ENCODE measurements at places on chromosomes 16 and 17.
A peak's percentile ranks its signal among the peaks of the same experiment; 100 is the strongest.

DNA sequence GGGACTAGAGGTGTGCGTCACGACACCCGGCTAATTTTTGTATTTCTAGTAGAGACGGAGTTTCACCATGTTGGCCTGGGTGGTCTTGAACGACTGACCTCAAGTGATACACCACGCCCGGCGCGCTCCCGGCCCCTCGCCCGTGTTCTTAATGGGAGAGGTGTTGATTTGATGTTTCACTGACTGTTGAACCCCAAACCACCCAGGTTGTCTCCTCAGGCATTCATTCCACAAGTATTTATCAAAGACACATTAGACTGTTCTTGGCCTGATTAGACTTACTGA lies 1.4 kb downstream of the CENPN start:
- DNase-seq: no peak

DNA sequence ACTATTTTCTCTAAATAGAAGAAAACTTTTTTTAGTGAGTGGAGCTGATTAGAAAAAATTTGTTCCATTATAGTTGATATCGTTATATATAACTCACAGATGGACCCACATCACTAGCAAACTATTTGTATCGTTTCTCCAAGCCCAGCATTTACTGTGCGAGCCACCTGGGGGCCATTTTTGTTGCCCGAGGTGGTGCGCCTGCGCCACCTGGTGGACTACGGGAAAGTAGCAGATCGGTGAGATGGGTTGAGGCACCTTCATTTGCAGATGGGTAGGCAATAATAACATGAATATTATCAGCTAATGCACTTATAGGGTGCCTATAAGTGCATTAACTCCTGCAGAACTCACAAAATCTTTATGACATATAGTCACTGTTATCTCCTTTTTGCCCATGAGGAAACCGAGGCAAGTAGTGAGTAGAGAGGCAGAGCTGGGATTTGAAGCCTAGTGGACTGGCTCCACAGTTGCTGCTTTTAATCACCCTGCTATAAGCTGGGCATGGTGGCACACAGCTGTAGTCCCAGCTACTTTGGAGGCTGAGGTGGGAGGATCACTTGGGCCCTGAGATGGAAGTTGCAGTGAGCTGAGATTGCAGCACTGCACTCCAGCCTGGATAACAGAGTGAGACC lies 23.2 kb upstream of the NTN1 start:
- peak; percentile 61 for DNase-seq

DNA sequence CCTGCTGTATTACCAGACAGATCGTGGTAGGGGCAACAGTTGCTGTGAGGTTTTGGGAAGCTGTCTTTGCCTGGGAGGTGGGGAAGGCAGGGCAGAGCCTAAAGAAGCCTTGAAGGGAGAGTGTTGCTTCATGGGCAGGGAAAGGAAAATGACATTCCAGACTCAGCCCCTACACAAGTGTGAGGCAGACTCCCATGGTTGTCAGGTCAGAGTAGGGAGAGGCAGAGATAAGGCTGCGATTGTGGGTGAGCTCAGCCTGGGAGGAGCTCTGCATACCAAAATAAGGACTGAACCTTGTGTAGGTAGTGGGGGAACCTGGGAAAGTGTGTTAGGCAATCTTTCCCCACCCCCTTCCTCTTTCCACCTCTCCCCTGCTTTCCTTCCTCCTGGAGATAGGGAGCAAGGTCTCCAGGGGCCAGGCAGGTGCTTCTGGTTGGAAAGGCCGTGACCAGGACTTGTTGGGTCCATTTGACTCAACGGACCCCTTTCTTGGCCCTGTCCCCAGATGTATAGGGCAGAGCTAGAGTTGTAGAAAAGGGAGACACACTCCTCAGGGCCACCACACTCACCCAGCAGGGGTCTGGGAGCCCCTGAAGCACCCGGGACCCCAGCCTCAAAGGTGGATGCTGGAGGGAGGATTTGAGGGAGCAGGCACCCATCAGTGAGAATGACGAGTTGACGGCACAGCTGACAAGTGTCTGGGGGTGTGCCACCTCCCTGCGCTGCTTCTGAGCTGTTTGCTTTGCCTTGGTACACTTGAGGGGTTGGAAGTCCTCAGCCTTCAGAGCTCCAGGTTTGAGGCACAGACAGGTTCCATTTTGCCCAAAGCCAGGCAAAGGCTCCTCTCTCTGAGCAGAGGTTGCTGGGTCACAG lies 18.5 kb upstream of the TOB1 start:
- DNase-seq: no peak

GRCh38 chr17:73288534-73289302 lies 23.1 kb downstream of the CDC42EP4 start:
- no peak for DNase-seq

DNA sequence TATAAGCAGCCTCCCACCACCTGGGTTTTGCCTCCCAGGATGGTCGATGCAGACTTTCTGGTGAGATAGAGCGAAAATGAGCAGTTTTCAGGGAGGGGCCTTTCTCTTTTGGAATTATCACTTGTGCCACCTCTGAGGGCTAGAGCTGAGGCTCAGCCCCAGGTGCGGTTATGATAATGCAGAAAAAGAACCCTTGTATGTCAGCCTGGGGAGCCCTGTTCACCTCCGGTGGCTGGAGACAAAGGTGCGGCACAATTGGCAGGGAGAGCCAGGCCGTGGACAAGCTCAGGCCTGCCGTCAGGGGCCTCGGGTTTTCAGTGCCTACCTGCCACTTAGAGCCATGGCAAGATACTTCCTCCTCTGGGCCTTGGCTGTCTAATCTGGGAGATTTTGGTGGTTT lies 4.4 kb downstream of the SCPEP1 start:
- DNase-seq: no peak

GRCh38 chr17:48997103-48997826 lies at the start of gene IGF2BP1:
Gene IGF2BP1 (plus strand): TSS chr17:48997385. CDS start chr17:48997746, 361 bp downstream.
- DNase-seq: no peak

DNA sequence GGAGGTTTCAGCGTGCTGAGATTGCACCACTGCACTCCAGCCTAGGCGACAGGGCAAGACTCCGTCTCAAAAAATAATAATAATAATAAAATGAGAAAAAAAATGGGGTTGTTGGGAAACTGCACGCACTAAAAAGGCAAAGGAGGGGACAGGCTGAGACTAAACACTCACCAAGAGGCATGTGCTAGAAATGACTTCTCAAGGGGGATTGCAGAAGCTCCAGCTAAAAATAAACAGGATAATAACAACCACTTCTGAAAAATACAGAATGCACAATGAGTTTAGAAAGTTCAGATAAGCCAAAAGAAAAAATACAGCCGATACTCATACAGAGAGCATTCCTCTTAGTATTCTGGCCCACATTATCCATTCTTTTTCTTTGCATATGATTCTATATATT lies 15.1 kb upstream of the TIMP2 start:
- DNase-seq: no peak

DNA sequence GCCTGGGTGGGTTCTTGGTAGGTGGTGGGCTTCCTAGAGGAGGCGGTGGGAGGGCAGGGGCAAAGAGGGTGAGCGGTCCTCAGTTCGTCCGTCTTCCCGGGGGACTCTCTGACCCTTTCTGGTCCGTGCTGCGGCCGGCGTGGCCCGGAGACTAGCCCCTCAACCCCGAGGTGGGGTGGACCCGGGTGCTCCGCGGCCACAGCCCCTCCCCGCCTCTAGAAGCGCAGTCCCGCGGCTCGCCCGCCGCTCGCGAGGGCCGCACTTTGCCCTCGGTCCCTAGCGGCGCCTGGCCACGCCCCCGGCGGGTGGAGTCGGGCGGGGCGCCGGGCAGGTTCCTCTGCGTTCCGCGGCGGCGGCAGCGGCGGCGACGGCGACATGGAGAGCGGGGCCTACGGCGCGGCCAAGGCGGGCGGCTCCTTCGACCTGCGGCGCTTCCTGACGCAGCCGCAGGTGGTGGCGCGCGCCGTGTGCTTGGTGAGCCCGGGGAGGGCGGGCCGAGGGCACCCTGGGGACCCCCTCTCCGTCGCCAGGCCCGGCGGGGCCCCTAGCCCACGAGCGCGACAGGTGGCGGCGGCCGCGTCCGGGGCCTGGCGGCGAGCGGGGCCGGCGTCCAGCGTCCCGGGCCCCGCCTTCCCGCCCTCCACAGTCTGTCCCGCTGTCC lies at the start of gene SYNGR2:
TSS of gene SYNGR2 (plus strand) at position 340 of the 661 bp plus-strand sequence. CDS start at position 376, 36 bp downstream.
- DNase-seq: peak; percentile 66

- no peak for DNase-seq
Measured at GRCh38 chr17:14330492-14330962, 29.6 kb downstream of the HS3ST3B1 start.

- DNase-seq: no peak
Measured at GRCh38 chr17:4411201-4411600, 22.5 kb upstream of the SPNS3 start.

- DNase-seq: no peak
Measured at GRCh38 chr16:11738742-11739544, 3.7 kb downstream of the TXNDC11 start.

GRCh38 chr16:82846806-82847205 lies 220.0 kb downstream of the CDH13 start:
- DNase-seq: no peak

DNA sequence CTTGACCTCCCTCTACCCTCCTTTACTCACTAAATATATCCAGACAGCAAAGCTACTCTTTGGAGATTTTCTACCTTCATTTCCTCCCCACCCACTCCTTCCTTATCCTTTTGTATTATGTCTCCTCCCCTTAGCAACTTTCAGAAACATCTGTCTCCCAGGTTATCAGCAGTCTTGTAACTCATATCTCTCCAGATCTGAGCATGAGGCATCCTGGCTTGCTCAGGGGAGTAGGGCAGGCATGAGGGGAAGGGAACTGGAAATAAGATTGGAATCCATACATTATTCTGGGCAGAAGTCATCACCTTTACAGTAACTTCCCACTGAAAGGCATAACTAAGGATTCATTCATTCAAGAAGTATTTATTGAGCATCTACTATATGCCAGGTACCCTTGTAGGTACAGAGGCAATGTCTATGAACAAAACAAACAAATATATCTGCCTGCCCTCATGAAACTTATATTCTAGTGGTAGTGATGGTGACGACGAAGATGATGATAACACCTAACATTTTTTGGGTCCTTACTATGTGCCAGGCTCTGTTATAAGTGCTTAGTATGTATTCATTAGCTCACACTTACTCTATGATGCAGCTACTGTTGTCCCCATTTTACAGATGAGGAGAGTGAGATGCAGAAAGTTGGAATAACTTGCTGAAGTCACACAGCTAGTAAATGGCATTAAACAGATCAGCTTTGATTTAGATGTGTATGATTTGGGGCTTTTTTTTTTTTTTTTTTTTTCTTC lies 123.9 kb upstream of the CACNG3 start:
- no peak for DNase-seq

DNA sequence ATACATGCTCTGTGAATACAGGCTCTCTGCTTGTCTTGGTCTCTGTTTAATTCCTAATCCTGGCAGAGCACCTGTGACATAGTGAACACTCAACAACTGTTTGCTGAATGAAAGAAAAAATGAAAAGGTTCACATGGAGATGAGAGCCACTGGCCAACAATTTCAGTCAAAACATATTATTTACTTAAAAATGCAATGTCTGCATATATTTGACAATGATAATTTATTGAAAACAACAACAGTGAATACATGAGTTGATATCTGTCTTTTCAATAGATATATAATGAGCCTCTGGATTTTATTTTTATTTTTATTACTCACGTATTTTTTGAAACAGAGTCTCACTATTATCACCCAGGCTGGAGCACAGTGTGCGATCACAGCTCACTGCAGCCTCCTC lies 136.6 kb downstream of the CDH13 start:
- no peak for DNase-seq

GRCh38 chr17:33858682-33859081 lies 396.4 kb upstream of the CCL2 start:
- no peak for DNase-seq

DNA sequence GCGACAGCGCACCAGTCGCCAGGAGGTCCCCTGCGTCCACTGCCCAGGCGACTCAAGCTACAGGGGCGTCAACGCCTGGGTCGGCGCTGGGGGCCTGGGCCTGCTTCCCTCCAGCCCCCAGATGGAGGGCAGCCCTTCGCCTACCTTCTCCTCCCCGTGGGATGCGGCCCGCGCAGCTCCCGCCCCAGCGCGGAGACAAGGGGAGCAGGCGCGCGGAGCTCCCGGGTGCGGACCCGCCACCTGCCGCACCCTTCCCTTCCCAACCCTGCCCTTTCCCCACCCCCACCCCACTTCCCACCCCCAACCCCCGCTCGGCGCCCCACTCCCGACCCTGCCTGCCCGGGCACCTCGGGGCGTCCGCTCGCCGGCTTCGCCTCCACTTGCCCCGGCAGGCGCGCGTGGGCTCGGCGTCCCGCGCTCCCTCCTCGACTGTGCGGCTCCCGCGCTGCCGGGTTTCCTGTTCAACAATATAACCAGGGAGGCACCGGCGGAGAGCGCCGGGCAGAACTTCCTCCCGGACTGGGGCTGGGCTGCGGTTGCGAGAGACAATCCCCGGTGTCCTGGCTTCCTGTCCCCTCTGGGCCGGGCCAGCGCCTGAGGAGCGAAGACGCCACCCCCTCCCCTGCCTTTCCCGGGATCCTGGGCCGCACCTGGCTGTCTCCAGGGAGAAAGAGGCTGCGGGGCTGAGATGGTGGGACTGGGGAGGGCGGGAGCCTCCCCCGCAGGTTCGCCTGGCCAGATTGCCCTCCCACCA lies at the start of gene ARHGAP27:
TSS of gene ARHGAP27 (minus strand) at position 466 of the 754 bp plus-strand sequence. CDS start 2,591 bp downstream, outside the sequence.
- no peak for DNase-seq

DNA sequence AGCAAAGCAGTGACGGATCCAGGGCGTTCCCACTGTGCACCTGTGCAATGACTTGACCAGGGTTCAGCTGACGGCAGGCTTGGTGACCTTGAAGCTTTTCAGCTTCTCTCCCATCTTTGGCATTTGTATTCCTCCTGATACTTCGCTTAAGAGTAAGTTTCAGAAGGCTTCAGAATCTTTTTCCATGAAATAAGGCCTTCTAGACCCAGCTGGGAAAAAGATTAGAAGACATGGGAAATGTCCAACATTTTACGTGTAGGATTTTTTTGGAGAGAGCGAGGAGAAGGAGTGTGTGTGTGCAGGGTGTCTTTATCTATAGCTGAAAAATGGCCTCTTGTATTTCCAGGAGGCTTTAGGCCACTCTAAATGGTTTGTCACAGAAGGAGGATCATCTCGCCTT lies 104.1 kb downstream of the BANP start:
- no peak for DNase-seq

- no peak for DNase-seq
Measured at GRCh38 chr16:85216522-85217375, 104.5 kb upstream of the CIBAR2 start.

GRCh38 chr17:50909765-50910605 lies 43.8 kb upstream of the TOB1 start:
- peak; percentile 52 for DNase-seq

- no peak for DNase-seq
Measured at GRCh38 chr16:67016143-67016542, 12.8 kb upstream of the CBFB start.

- no peak for DNase-seq
Measured at GRCh38 chr17:700504-701094, 14.0 kb downstream of the VPS53 start.

Measured in activated CD8-positive, alpha-beta memory T cell treated with anti-CD3 and anti-CD28 coated beads for 4 hours (primary cell).